ENCODE measurements at places on chromosomes 5 and 9.

DNA sequence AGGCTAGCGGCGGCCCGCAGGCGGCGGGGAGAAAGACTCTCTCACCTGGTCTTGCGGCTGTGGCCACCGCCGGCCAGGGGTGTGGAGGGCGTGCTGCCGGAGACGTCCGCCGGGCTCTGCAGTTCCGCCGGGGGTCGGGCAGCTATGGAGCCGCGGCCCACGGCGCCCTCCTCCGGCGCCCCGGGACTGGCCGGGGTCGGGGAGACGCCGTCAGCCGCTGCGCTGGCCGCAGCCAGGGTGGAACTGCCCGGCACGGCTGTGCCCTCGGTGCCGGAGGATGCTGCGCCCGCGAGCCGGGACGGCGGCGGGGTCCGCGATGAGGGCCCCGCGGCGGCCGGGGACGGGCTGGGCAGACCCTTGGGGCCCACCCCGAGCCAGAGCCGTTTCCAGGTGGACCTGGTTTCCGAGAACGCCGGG lies 253 bp downstream of the SLC12A2 start:
- DNase-seq = peak; percentile 46

- peak; percentile 51 for DNase-seq
Observed at GRCh38 chr9:114487607-114488300, 17.5 kb downstream of the WHRN start.

DNA sequence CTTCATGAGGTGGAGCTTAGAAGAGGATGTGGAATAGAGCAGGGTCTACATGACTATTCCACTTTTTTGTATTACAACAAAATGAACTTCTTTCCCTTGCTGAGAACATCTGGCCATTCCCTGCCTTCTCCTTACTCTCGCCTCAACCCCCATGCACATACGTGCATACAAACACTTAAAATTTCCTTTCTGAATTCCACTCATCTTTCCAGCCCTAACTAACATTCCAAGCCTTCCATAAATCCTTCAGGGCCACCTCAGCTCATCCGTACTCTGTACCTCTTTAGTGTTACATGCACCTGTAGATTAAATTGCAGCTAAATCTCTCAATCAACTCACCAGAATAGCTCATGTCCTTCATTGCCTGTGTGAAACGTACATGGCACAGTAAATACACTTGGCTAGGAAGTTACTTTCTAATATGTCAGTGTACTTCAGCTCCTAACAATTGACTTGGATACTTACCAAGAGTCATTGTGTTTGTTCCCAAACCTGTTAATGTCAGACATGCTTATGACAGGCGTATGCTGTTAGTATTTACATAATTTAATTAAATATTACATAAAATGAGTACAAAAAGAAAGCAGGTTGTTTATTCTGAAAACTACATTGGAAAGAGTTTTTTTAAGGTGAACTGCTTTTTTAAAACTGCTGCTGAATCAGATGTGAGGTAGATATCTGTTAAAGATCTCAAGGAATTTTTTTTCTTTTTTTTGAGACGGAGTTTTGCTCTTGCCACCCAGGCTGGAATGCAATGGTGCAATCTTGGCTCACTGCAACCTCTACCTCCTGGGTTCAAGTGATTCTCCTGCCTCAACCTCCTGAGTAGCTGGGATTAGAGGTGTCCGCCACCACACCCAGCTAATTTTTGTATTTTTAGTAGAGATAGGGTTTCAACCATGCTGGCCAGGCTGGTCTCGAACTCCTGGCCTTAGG lies 55.7 kb downstream of the GLIS3 start:
- DNase-seq = no peak

DNA sequence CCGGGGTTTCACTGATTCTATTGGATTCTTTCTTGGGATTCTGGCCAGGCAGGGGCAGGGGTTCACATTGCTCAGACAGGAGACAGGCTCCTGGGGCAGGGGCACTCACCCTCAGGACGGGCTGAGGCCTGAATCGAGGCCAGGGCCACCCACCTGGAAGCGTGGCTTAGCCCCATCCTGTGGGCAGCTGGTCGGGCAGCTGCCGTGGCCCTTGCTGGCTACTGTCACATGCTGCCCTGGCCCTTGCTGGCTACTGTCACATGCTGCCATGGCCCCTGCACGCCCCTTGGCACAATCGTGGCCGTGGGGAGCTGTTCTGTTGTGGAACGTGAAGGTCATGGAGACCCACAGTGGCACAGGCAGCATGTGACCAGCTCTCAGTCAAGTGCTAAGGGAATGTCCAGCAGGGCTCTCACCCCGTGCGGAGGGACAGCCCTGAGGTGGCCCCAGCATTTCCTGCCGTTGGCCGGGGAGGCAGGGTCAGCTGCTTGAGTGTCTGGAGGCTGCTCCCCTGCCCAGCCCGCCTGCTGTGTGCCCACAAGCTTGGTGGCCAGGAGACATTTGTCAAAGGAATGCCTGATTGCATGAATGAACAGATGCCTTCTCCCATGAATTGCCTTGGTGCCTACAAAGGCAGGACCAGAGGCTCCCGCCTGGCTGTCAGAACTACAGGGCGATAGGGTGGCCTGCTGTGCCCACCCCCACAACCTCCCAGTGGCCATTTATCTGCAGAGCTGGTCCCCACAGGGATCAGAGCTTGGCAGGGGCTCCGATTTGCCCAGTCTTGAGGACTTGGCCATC lies 16.9 kb upstream of the TMEM250 start:
- DNase-seq = no peak

DNA sequence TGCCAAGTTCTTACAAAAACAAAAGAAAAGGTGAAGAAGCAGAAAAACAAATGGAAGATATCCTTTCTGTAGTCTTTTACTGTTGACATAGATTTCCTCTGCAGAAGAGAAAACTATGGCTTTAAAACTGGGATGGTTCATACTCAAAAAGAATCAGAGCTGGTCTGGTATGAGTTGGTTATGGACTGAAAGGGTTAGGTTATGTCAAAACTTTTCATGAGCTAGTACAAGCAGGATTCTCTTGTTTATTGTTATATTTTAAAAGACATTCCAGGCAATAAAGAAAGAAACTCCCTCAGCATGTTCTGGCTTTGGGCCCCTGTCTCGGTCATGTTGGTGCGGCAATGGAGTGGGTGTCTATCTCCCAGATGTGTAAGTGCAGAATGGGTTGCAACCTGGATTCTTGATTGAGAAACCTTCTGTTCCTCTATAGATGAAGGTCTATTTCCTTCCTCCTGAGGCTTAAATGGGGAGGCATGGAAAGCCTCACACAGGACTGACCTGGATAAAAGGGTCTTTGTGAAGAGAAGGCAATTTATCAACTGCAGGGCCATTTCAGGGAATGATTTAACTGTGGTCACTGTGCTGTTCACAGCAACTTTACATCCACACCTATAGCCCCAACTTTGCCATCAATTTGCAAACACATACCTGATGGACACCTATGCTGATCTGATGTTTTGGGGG lies 209.6 kb upstream of the TNC start:
- no peak for DNase-seq

Measured in GM19239 (cell line).